Erythroblast (primary cell): ENCODE measurements at places on chromosomes 7 and 10.

DNA sequence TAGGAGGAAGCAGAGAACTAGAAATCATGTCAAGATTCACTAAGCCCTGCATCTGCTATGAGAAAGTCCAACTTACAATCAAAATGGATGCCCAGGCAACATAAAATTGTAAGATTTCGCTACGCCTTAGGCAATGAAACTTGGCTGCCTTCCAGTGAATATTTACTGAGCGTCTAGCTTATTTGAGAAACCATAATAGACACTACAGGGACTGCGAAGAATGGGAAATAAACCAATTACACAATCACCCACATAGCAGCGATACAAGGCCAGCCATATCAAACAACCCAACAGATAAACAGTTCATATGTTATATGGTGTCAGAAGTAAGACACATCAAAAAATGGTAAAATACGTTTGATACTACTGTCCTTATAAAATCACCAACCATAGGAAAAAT is 545.0 kb upstream of the C7orf33 start:
- DNase-seq: no peak

DNA sequence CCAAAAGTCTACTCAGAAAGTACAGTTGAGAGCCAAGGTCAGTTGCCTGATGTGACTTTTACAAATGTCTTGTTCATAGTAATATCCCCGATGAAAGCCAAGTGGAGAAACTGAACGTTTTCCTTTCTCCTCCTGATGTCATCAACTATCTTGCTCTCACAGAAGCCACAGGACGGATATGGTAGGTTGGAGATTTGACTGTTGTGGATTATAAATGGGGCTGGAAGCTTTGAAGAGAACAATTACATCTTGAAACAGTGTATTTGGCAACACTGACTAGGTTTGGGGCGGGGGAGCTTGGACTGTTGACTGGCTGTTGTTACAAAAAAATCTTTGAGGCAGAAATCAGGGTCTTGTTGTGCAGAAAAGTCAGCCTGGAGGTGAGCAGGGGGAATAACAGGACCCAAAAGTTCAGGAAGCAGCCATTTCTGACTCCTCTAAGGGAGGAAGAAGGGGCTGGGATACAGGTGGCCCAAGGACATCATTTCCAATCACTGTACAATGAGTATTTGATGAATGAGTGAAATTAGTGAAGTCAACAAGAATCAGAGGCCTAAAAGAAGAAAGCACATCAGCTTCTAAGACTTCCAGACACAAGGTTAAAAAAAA is 24.3 kb downstream of the PLEKHS1 start:
- DNase-seq: no peak

DNA sequence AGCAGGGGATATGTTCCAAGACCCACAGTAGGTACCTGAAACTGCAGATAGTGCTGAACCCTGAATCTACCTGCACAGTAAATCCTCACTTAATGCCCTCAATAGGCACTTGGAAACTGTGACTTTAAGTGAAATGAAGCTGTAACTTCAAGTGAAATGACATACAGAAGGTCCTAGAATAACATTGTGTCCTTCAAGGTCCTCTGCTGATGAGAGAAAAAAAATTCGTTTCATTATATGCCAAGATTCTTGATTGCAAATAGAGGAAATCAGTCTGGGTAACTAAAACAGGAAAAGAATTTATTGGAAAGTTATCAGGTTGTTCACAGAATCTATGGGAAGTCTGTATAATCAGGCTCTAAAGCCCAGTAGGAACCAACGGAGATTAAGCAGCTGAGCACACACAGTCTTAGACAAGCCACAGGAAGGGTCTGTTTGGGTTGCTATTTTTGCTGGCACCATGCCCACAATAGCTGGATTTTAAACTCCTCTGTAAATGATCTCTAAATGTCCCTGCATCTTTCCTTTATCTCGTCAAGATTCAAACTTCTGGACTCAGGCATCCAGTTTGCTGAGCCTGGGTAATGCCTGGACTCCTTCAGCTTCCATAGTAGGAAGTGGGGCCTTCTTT is 57.5 kb downstream of the EXOC4 start:
- no peak for DNase-seq

DNA sequence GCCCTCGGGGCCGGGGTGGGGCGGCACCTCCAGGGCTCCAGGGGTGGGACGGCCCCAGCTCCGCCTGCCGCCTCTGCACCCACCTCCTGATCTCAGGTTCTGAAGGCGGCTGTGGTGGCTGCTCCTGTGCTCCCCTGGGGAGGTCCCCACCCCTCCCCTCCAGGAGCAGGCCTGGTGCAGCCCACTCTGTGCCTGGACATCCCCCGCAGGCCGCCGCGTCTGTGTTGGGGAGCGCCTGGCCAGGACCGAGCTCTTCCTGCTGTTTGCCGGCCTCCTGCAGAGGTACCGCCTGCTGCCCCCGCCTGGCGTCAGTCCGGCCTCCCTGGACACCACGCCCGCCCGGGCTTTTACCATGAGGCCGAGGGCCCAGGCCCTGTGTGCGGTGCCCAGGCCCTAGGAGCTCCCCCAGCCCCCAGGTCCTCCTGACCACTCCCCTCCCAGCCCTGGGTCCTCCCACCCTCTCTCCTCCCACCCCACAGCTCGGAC is 5.5 kb downstream of the CYP2W1 start:
- DNase-seq: no peak
